Stromal cell of bone marrow (primary cell): ENCODE measurements at places on chromosomes 7 and 10.
A peak's percentile ranks its signal among the peaks of the same experiment; 100 is the strongest.

DNA sequence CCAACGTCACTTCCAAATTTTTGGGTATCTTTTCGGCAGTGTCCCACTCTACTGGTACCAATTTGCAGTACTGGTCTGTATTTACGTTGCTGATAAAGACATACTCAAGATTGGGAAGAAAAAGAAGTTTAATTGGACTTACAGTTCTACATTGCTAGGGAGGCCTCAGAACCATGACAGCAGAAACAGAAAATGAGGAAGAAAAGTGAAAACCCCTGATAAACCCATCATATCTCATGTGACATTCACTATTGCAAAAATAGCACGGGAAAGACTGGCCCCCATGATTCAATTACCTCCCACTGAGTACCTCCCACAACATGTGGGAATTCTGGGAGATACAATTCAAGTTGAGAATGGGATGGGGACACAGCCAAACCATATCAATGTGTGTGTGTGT is 364.0 kb upstream of the KCND2 start:
- DNase-seq: no peak

DNA sequence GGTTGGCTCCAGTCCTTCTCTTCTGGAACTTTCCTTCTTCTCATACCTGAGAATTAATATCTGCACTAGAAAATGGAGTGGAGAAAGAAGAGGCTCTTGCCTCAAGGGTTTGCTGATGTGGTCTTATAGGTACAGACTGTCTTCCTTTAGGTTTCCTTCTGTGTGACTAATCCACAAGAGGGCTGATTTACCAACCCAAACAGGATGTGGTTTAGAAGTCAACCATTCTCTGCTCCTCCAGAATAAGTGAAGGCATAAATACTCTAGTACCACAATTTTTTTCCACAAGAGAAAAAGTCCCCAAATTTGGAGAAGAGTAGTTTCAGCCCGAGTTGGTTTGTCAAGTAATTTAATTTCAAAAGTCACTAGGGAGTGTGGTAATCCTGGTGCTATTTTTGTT is 85.8 kb downstream of the NRP1 start:
- DNase-seq: peak; percentile 57

GRCh38 chr7:142857625-142858024 is 2.7 kb downstream of the EPHB6 start:
- DNase-seq: no peak

DNA sequence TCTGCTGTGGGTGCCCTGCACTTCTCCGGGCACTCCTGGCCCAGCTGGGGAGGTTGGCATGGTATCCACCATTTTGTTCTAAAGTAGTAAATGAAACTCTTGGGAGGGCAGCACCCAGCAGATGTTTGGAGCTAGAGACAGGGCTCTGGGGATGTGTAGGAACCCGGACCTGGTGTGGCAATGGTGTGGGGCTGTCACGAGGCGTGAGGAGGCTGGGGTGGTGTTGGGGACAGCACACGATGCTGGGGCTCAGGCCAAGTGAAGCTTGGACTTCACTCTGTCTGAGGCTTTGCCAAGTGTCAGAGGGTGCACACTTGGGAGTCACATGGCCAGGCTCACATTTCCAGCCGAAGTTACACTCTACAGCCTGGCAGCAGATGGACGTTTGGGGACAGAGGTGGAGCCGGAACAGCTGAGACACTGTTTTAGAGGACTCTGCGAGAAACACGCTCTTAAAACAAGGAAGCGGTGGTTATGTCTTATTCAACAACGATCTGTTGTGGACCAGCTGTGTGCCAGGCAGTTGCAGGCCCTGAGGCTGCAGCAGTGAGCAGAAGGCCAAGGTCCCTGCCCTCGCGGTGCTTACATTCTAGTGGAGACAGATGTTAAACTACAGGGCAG is 118.2 kb downstream of the CUX1 start:
- no peak for DNase-seq

GRCh38 chr10:71814922-71815411 is 36.1 kb downstream of the PSAP start:
- no peak for DNase-seq
